Aorta (tissue), 5 donors: ENCODE measurements at places on chromosomes 3 and 15. TPM values are rescaled to one million over a fixed set of nuclear protein-coding genes. Genes with fewer than 3 reads are reported as not detected.

DNA sequence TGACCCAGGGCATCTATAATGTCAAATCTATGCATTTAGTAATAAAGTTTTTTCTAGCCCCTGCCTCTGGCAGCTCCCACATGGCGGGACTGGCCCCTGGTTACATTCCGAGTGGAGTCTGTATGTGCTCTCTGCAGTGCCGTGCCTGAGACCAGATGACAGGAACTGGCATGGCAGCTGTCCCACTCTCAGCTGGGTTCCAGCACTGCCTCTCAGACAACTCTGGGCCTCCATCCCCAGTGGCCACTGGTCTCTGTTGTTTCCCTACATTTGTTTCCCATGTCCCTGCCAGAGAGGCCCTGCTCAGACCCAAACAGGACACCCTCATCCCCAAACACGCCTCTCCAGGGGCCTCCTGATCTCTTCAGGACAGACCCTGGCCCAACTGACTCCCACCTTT lies 109.3 kb downstream of the OCA2 start:
- H3K36me3 ChIP-seq: no peaks in the 10 kb centered on the region
- H3K4me1 ChIP-seq: no peaks in the 10 kb centered on the region
- H3K27ac ChIP-seq: no peak overlapping the region
- no peak overlapping the region for H3K4me3 ChIP-seq

- no peaks in the 10 kb centered on the region for H3K27me3 ChIP-seq
- no peaks in the 10 kb centered on the region for H3K36me3 ChIP-seq
- H3K4me1 ChIP-seq: no peaks in the 10 kb centered on the region
- DNase-seq: peak; percentile 67
- no peak overlapping the region for H3K4me3 ChIP-seq
Observed at GRCh38 chr3:41026394-41027177, 172.7 kb upstream of the CTNNB1 start.

DNA sequence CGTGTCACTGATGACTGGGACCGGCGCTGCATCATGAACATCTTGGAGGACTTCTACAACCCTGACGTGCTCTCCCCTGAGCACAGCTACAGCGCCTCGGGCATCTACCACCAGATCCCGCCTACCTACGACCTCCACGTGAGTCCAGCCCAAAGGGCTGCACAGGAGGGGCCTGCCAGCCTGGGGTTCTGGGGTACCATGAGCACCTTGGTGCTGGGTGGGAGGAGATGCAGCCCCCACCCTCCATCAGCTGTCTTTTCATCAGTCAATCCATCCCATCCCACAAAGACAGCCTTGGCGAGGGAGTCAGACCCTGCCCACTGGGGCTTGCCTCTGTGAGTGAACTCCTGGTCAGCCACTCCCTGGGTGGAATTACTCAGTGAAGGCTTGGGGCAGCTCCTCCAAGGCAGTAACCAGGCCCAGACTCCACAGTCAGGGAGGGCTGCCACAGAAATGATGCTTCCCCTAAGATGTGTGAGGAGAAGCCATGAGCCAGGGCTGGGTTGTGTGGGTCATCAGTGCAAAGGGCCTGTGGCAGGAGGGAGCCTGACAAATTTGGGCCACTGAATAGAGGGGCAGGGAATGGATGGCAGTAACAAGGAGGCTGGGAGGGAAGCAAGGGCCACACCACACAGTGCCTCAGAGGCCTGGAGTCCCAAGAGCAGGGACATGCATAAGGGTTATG lies 47.9 kb downstream of the SEMA3G start:
- H3K27me3 ChIP-seq: no peaks in the 10 kb centered on the region
- DNase-seq: peak; percentile 51
- H3K4me1 ChIP-seq: no peaks in the 10 kb centered on the region
- H3K27ac ChIP-seq: no peak overlapping the region

DNA sequence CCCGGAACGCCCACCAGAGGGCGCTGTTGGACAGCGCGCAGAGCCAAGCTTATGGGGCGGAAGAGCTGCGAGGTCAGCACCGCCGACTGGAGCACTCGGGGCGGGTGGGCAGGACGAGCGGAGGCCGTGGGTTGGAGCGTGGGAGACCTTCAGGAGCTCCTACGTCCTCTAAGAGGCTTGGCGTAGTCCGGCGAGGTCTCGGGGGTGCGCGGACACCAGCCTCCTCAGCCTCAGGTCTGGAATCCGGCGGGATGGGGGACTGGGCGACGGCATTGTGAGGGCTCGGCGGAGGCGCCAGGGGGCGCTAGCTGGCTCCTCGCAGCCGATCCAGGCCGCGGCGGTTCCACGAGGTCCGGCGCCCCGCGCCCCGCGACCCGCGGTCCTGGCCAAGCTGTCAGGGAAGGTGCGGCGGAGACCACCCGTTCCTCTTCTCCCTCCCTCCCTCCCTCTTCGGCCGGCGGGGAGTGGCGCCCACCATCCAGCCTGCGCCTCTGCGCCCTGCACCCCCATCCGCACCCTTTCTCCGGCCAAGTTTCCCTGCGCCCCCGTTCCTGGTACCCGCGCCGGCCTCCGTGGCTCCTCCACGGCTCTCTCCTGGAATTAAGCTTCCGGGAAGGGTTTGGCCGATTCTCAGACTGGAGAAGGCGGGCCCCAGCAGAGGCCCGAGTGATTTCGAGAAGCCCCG lies 24.3 kb upstream of the POLG start:
- no peaks in the 10 kb centered on the region for H3K4me1 ChIP-seq
- no peaks in the 10 kb centered on the region for H3K27me3 ChIP-seq
- no peaks in the 10 kb centered on the region for H3K36me3 ChIP-seq
- no peak overlapping the region for H3K4me3 ChIP-seq

DNA sequence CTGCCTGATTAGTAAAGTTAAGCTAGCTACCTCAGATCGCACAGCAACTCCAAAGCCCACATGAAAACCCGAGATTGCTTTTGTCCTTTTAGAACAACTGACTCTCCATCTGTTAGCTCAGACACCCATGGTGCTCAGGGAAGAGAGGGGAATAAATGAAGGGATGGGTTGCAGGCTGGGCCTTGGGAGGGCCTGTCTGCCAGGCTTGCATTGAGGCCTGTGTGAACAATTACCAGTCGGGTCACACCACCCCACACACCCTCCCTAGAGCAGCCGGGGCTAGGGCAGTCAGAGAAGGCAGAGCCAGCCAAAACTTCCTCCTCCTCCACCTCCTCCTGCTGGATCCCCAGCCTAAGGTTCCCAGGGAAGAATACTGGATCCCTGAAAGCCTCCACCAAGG lies 8.8 kb upstream of the PRKAR2A start:
- no peaks in the 10 kb centered on the region for H3K27me3 ChIP-seq
- no peak for DNase-seq
- H3K27ac ChIP-seq: no peak overlapping the region
- H3K4me3 ChIP-seq: no peak overlapping the region
- H3K36me3 ChIP-seq: peaks cover 5% of the 10 kb centered on the region

GRCh38 chr15:89175617-89176191 lies 45.7 kb downstream of the RLBP1 start:
- H3K27me3 ChIP-seq: no peaks in the 10 kb centered on the region
- H3K4me1 ChIP-seq: peaks cover 7% of the 10 kb centered on the region
- H3K27ac ChIP-seq: no peak overlapping the region
- DNase-seq: no peak

- no peak for DNase-seq
- H3K36me3 ChIP-seq: no peaks in the 10 kb centered on the region
- H3K4me1 ChIP-seq: no peaks in the 10 kb centered on the region
- H3K4me3 ChIP-seq: no peak overlapping the region
Observed at GRCh38 chr15:61314427-61314826, 85.3 kb upstream of the RORA start.

- H3K4me1 ChIP-seq: no peaks in the 10 kb centered on the region
- H3K36me3 ChIP-seq: peaks cover 3% of the 10 kb centered on the region
- no peaks in the 10 kb centered on the region for H3K27me3 ChIP-seq
- no peak for DNase-seq
- no peak overlapping the region for H3K27ac ChIP-seq
- H3K4me3 ChIP-seq: no peak overlapping the region
Observed at GRCh38 chr3:37093481-37093880, 80.9 kb downstream of the LRRFIP2 start.

GRCh38 chr15:82137261-82137660 lies 91.4 kb upstream of the MEX3B start:
- H3K36me3 ChIP-seq: no peaks in the 10 kb centered on the region
- DNase-seq: no peak
- no peak overlapping the region for H3K27ac ChIP-seq
- no peaks in the 10 kb centered on the region for H3K4me1 ChIP-seq

DNA sequence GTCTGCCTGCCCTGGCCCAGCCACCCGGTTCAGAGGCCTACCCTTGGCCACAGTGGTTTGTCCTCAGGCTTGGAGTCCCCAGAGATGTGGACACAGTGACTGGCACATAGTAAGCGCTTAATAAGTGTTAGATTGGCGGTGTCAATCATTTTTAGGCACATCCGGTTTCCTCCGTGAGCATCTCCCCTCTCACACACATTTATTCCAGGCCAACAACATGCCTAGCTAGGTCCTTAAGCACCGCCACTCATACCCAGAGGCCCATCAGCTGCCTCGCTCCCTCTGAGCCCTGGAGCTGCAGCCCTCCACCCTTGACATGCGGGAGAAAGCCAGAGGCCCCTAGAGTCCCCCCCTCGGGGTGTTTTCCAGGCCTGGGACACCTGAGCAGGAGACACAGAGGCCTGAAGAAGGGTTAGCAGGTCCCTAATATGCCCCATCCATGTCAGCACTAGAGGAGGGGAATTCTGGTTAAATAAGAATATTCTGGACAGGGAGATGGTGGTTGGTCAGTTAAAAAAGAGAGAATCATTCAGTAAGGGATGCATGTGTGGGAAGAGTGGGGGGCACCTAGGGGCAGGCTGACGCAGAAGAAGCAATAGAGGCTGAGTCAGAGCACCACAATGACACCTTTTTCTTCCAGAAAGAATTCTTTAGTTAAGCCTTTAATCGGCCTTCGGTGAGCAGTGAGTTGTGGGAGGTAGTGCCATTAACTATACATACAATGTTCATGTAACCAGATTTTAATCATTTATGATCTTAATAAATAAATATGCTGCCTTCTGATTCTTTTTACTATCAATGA lies 22.3 kb downstream of the NR2F2 start:
- H3K27ac ChIP-seq: no peak overlapping the region
- no peak for DNase-seq
- no peaks in the 10 kb centered on the region for H3K36me3 ChIP-seq
- H3K27me3 ChIP-seq: no peaks in the 10 kb centered on the region

- no peaks in the 10 kb centered on the region for H3K27me3 ChIP-seq
- peaks cover 18% of the 10 kb centered on the region for H3K36me3 ChIP-seq
- no peak overlapping the region for H3K27ac ChIP-seq
- H3K4me3 ChIP-seq: no peak overlapping the region
- no peak for DNase-seq
- H3K4me1 ChIP-seq: no peaks in the 10 kb centered on the region
Observed at GRCh38 chr3:53181024-53181371, 20.0 kb downstream of the PRKCD start.

DNA sequence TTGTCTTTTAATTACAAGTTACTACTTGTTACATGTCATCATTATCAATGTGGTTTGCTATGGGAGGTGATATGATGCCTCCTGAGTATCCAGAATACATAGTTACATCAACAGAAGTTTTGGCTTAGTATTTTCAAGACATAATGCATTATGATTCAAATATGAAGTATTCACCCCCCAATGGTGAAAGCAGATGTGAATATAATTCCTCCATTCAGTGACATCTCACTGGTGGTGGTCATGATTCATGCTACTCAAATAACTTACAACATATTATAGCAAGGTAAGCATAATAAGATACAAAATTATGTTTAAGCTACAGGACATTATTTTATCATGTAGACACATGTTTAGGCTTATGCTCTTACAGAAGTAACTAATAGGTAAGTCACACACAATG lies 34.9 kb upstream of the TTBK2 start:
- DNase-seq: no peak
- H3K36me3 ChIP-seq: peaks cover 9% of the 10 kb centered on the region
- no peak overlapping the region for H3K4me3 ChIP-seq
- no peaks in the 10 kb centered on the region for H3K27me3 ChIP-seq
- no peaks in the 10 kb centered on the region for H3K4me1 ChIP-seq

DNA sequence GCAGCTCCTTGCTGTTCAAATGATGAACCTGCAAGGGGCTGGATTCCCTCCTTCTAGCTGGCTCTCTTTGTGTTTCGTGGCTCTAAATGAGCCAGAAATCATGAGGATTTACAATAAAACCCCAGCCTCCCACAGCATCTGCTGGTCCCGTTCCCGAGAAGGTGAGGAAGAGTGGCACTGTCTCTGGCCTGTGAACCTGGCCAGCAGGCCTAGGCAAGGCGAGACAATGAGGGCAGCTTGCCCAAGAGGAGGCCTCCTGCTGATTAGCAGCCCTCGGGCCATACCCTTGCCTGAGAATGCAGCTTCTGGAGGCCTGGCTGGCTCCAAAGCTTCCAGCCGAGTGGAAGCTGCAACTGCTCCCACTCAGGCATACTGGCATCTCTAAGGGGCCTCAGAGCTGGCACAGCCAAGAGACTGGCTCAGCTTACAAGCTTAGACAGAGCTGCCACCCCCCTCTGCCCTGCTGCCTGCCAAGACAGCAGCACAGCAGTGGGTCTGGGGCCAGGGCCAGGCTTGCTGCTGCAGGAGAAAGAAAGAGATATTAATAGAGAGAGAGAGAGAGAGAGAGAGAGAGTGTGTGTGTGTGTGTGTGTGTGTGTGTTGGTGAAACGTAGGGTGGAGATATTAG lies 76.5 kb downstream of the HMG20A start:
- no peaks in the 10 kb centered on the region for H3K36me3 ChIP-seq
- peak; percentile 85 for DNase-seq
- no peak overlapping the region for H3K4me3 ChIP-seq

GRCh38 chr15:101450403-101451265 lies 38.9 kb downstream of the PCSK6 start:
- no peaks in the 10 kb centered on the region for H3K27me3 ChIP-seq
- no peak overlapping the region for H3K27ac ChIP-seq
- H3K4me1 ChIP-seq: no peaks in the 10 kb centered on the region
- no peaks in the 10 kb centered on the region for H3K36me3 ChIP-seq
- no peak overlapping the region for H3K4me3 ChIP-seq
- DNase-seq: no peak

DNA sequence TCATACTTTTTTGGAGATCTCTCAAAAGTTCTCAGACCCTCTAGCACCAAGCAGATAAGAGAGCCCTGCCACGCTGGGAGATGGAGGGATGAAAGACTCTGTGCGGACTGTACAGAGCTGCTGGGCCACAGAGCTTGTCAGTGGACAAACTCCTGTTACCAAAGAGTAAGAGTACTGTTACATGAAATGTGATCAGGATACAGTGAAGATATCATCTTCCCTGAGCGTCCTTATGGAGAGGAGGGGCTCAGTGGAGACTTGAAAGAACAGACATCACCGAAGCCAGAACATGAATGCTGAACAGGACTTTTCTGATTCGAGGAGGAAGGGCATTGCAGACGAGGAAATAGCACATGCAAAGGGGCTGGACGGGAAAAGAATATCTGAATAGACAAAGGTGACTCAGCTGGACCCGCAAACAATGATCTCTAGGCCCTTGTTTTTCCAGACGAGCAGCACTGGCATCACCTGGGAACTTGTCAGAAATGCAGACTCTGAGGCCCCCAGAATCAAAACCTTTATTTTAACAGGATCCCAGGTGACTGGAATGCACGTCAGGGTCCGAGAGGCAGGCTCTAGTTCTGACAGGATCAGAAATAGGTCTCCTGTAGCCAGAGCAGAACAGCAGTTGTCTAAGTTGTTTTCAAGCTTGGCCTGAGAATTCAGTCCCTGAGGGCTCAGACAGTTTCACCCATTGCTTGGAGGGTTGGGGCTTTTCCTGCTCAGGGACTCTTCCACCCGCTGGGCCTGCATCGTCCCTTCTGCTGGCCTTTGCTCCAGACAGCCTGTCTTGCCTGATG lies 277.9 kb downstream of the RPLP1 start:
- no peaks in the 10 kb centered on the region for H3K27me3 ChIP-seq
- no peaks in the 10 kb centered on the region for H3K36me3 ChIP-seq
- no peak overlapping the region for H3K4me3 ChIP-seq
- H3K27ac ChIP-seq: no peak overlapping the region

The C3orf85 gene
- not detected for total RNA-seq

The NPTN gene
- total RNA-seq: 221 TPM
